ENCODE measurements at places on chromosomes 7 and 10. TPM values are rescaled to one million over a fixed set of nuclear protein-coding genes. Genes with fewer than 3 reads are reported as not detected.

The NPTX2 gene
- 0.17 TPM for total RNA-seq

The FAM25C gene
- total RNA-seq: 2.4 TPM

The PIK3CG gene
- not detected for total RNA-seq

The NEUROG3 gene
- not detected for total RNA-seq

The GNGT1 gene
- not detected for total RNA-seq
